ENCODE measurements at places on chromosomes 3 and 15.

DNA sequence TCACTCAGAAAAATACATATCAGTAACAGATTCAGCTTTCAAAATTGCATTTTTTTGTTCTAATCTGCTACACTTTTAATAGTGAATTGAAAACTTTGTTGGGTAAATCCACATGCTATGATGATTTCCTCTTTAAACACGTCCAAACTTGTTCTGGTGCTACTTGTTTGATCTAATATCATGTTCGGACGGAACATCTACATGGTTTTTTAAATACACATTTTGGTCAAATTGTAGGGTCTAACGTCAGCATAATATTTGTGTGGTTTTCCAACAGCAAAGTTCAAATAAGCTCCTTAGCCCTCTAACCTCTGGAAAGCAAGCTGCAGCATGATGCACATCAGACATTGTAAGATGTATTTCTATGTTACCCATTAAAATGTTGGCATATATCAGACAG, 98.5 kb upstream of the OSTN start:
- DNase-seq = no peak

- peak; percentile 21 for DNase-seq
Measured at GRCh38 chr15:23877502-23878412, 190.7 kb upstream of the NDN start.

- DNase-seq = no peak
Measured at GRCh38 chr3:14224895-14225294, 46.3 kb downstream of the LSM3 start.

DNA sequence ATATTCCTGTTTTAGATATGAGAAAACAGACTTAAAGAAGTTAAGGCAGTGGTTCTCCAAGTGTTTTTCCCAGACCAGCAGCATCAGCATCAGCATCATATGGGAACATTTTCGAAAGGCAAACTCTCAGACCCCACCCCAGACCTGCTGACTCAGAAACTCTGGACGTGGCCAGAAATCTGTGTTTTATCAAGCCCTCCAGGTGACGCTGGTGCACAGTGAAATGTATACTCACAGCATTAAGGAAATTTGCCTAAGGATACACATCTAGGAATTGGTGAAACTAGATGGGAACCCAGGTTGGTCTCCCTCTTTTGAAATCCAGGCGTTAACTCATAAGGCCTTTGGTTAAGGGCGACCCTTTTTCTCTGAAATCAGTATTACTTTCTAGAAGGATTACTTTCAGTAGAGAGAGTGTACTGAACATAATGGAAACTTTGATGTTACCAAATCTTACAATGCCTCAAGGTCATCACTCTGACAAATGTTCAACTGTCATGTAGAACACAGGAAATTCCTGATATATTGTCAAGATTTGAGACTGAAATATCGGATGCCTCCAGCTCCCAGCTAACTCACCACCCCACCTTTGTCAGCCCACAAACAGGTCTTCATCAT, 910.2 kb downstream of the ROBO1 start:
- DNase-seq = no peak

- no peak for DNase-seq
Measured at GRCh38 chr3:165459111-165459510, 262.9 kb upstream of the SLITRK3 start.

GRCh38 chr15:36912311-36912712, 188.0 kb downstream of the MEIS2 start:
- no peak for DNase-seq

GRCh38 chr3:40363674-40364073, 23.3 kb upstream of the ENTPD3 start:
- no peak for DNase-seq

DNA sequence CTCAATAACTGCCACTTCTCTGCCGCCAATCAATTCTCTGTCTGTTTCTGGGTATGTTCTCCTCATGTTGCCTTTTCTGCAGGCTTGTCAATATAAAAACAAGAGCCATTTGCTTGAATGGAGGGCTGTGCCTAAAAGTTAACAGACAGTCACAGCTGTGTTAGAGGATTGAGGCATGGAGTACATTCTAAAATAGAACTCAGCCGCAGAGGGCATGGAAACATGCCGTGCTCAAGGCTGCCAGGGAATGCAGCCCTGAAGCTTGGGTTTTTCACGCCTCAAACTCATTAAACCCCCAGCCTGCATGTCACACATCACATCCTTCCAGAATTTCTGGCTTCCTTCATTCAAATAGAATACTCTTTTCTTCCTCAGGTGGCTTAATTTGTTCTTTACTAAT, 166.6 kb downstream of the TPRG1 start:
- no peak for DNase-seq

DNA sequence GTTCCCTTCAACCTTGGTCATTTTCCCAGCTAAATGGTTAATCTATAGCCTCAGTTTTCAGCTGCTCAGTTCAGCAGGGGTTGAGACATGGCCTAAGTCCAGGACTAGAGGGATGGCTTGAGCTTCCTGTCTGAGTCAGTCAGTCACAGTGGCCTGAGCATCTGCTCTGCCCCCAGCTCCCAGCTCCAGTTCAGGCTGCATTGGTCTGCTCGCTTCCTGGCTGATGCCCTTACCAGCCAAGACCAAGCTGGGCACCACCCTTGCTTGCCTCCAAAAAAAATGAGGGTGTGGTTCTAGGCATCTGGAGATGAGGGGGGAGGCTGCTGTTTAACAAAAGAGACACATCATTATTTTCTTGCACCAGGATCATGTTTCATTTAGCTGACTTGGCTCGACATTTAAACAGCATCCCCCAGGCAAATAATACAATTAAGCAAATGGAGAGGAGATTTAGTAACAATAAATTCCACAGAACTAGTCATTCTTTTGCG, 70.7 kb downstream of the WNT5A start:
- DNase-seq = no peak

DNA sequence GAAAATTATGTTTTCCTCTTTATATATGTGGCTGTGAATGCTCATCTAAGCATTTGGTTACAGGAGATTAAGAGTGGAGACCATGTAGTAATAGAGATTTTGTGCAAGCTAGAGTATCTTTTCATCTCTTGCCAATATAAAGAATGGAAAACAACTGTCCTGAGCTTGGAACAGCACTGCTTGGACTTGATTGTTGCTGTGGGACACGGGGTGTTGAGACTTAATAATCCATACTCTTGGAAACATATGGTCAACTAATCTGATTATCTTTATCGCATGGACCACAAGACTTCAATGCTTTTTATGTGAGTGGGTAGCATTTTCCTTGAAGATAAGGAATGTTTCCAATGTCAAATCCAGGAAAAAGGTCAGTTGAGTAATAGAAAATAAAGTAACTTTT, 806.3 kb downstream of the DIPK2A start:
- no peak for DNase-seq

GRCh38 chr15:48358229-48359152, 27.3 kb downstream of the DUT start:
- DNase-seq = peak; percentile 1

DNA sequence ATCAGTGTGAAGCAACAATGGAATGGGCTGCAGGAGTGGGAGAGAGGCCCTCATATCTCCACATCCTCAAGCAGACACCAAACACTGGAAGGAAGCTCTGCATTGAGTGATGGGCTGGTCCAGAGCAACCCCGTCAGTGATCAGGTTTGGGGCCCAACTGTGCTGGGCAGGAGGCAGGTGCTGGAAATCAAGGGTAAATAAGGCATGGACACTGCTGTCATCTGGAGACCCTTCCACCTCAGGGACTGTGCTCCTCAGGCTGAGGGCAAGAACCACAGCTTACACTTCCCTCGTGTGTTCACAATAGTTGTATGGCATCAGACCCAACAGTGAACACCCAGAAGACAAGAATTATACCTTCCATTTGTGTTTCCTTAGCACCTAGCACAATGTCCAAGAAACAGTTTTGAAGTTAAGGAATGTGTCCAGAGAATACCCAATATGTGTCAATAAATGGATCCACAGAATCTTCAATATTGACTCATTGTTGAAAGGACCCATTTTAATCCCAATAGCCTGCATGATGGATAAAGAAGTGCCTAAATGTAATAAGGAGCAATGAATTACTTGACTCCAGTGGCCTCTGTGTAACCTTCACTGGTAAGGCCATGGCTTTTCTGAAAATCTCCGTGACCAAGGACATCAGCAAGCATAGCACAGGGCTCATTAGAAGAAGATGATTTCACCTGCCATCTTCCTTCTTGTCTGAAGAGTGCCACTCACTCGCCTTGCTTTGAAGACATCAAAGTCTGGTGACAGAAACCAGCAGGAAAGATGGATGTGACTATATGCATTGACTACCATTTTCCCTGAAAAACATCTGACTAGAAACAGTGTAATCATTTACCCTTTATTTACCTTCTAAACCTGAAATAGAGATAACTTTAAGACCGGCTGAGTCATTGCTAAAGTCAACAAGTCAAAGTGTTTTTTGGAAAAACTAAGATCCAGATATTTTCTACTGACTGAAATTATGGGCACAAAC, 7.0 kb upstream of the AHSG start:
- no peak for DNase-seq

GRCh38 chr3:169356284-169356955, 307.1 kb downstream of the MECOM start:
- no peak for DNase-seq

GRCh38 chr15:68653801-68654200, 75.0 kb downstream of the CORO2B start:
- DNase-seq = no peak

DNA sequence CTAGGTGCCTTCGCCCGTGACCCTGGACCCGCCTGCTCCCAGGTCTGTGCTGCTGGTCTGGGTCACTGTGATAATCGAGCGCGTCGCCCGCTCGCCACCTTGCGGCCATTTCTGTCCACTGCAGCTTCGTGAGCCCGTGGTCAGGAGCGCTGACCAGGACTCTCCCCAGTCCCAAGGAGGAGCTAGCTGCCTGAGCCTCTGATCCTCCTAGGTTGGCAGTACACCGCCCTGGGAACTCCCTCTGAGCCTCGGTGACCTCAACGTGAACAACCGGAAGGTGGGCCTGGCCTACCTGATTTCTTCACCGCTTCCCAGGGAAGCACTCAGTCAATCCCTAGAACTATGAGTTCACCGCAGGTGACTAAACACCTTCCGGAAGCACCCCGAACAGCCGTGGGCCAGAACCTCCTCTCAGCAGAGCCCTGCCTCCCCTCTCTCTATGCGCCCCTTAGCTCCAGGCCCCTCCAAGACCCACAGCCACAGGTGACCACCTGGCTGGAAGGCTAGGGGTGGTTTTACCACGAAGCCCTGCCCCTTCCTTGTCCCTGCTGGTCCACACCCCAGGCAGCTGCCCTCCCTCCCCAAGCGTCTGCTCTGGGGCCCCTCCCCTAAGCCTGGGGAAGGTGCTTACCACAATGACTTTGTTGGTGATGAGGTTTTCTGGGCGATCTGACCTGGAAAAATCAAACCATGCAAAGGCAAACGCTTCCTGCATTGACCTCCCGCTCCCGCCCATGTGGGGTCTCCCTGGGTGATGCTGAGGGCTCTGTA, 9.7 kb downstream of the PLA2G4D start:
- no peak for DNase-seq

DNA sequence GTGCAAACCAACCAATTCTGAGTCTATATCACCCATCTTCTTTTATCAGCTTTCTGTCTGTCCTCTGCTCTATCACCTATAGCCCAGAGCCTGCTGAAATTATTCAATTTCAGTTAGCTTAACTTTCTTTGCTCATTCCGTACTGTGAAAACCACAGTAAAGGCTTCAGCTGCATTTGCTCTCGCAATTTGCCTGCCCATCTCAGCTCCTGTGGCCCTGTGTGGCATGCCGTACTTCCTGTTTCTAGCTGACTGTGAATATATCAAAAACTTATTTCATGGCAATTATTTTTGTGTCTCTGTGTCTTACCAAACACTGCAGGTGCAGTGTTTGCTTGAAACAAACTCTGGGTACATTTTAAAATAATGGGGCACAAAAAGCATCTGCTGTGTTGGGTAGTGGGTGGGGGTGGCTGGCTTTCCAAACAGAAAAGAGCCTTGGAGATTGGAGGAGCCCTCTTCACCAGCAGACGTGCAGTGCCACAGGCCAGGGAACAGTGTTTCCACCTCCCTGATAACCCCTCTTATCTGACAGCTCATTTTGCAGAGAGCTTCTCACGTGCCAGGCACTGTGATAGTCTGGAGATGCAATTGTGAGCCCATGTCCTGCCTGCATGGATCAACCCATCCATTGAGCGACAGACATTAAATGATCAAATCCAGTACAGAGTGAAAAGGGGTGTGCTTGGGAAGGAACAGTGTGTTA, 45.2 kb downstream of the GASK1A start:
- DNase-seq = no peak

GRCh38 chr15:101276501-101277037, 716 bp downstream of the SELENOS start:
- DNase-seq = no peak

- DNase-seq = no peak
Measured at GRCh38 chr3:112395181-112395895, 62.4 kb downstream of the CD200 start.

GRCh38 chr15:30042556-30042955, 40.2 kb upstream of the GOLGA8J start:
- DNase-seq = no peak

DNA sequence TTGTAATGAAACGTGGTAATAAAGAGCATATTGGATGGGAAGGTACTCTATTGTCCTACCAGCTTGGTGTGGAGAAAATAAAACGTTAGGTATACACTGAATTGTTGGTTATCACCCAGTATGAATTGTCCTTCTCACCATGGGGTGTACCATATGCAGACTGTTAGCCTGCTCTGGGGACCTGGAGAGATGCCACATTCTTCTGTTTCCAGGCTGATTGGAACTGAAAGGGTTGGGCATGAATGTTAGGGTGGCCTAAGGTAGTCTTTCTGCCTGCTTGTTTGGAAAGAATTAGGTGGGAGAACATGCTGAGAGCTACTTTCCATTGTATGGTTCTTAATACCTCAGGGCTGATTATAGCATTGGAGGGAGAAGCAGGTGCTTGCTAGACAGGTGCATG, 340.6 kb downstream of the PTPRG start:
- no peak for DNase-seq

DNA sequence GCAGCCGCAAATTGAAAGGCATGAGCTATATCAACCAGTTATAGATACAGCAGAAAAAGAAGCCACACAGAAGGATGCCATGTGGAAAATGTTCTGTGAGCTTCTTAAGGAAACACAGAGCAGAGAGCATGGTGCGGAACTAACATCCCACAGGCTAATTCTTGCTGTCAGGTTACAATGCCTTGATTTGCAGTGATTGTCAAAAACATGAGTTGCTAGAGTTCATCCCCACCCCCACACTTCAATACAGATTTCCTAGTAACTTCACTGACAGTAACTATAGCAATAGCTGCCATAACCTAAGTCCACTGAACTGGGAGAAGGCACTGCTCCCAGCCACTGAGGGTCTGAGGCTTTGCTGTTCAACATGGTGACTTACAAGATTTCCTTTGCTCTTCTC, 821.6 kb downstream of the SQOR start:
- DNase-seq = no peak

GRCh38 chr15:101346928-101347327, 51.9 kb upstream of the SNRPA1 start:
- no peak for DNase-seq

Data from DMS79 treated with DMSO at 0.1 percent for 48 hours (cell line).